ENCODE measurements at places on chromosomes 3 and 15.

DNA sequence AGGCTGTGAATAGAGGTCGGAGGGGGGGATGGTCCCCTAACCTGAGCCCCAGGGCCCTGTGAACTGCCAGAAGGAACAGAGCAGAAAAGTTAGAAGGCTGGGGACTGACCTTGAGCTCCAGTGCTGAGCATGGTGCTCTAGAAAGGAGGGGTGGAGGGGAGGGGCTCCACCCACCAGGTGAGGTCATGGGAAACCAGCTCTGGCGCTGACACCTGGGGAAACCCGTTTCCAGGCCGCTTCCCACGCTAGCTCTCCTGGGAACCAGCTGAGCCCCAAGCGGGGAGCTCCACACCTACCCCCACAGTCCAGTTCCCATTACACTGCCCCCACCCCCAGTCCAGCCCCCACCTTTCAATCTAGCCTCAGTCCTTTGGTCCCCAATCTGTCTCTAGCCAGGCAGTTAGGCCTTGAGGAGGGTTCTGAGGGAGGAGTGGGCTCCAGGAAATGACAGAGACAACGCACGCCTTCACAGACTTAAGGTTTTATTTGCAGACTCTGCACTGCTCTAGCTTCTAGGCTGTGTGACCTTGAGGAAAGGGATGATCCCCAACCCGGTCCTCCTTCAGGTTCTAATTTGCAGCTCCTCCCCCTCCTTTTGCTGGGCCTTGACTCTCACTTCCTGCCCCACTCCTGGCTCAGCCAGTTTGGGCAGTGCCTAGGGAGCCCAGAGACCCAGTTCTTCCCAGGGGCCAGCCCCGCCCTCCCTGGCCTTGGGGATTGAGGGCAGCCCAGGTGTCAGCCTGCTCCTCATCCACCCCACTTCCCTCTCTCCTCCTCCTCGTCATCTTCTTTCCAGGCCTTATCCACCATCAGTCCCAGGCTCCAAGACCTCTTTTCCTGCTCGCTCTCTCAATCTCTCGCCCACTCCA is 2.1 kb downstream of the RHOV start:
- DNase-seq = no peak

DNA sequence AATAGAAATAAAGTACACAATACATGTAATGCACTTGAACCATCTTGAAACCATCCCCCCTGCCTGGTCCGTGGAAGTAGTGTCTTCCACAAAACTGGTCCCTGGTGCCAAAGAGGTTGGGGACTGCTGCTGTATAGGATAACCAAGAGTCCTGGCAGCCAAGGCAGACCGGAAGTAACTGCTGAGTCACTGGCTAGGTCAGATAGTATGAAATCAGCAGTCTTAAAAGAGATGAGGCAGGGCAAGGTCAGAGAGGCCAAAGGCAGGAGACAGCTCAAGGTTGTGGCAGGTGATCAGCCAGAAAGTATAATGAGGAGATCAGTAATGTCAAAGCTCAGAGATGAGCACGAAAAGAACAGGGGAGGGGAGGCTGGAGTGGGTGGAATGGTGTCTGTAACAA is 60.2 kb downstream of the MAP3K13 start:
- DNase-seq = no peak

GRCh38 chr15:45089712-45090373 is 24.1 kb downstream of the DUOX2 start:
- DNase-seq = no peak

GRCh38 chr3:100864471-100865250 is 128.6 kb downstream of the ABI3BP start:
- DNase-seq = no peak

DNA sequence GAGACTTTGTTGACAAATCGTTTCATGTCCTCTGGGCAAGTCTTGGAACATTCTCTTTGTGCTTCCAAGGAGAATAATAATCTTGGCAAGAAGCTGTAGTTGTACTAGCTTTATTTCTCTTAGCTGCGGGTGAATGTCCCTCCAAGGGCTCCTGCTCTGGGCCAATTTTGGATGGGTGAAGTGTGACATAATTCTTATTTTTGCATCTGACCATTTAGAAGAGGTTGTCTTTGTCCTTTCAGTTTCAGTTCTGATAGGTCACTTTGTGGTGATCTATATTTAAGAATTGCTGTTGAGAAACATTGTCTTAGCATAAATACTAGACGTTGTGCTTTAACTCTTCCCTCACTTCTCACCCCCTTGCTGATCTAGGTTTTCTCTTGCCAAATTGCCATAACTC is 164.8 kb upstream of the RORA start:
- DNase-seq = no peak

DNA sequence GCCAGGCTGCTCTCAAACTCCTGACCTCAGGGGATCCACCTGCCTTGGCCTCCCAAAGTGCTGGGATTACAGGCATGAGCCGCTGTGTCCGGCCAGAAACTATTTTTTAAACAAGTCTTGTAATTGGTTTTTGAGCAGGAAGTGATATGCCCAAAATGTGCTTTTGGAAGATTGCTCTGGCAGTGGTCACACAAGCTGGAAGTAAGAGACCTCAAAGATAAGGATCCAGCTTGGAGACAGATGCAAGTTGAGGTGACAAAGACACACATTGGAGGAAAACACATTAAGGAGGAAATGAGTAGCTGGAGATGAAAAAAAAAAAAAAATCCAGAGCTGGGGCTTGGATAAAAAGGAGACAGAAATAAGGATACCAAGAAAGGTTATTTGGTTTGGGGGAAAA is 6.3 kb downstream of the TM4SF18 start:
- no peak for DNase-seq

DNA sequence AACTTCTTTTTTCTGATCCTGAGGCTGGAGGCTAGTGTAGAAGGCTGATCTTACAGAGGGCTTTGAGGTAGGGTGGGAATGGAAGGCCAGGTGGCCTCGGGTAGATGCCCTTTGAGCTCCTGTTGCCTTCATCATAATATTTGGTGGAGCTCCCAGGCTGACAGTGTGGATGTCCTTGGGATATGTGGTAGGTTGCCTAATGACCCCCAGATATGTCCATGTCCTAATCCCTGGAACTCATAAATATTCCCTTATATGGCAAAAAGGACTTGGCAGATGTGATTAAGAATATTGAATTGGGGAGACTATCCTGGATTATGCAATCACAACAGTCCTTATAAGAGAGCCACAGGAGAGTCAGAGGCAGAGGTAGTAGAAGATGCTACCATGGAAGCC is 5.5 kb downstream of the ADAMTSL3 start:
- DNase-seq = no peak

DNA sequence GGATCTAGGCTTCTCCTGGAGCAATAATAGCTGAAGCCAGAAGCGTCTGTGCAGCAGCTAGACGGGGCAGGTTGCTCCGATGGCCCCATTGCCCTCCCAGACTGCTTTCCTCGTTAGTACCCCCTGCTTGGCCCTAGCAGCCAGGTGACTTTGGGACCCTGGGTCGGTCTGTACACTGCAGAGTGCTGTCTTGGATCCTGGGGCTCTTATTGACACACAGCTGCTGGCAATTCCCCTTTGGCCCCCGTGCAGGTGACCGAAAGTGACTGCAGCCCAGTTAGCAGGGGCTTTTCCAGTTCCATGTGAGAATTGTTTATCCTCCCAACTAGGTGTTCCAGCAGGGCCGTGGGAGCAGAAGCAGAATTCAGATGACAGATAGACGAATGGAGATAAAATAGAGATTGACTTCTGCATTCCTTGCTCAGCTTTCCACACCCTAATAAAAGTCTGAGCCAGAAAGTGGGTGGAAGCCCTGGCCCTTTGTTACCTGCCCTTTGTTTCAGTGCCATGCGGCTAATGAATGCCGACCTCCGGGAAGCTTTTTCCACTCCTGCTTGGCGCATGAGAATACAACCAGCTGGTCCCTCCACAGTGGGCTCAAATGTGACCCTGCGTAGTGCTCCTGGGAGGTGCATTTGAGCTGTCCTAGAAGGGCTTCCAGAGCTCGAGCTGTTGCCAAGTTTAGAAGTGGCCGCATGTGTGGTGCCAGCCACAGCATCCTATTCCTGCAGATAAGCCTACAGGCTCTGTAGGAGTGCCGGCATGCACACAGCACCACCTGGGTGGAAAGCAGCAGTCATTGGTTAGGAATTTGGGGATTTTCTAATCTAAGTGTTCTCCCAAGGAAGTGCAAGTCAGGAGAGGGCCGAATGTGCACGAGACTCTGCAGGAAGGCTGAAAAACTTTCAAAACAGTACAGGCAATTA is 94.4 kb downstream of the SLCO3A1 start:
- no peak for DNase-seq

All from GDM1 (cell line).